ENCODE measurements at places on chromosomes 2 and 18.

DNA sequence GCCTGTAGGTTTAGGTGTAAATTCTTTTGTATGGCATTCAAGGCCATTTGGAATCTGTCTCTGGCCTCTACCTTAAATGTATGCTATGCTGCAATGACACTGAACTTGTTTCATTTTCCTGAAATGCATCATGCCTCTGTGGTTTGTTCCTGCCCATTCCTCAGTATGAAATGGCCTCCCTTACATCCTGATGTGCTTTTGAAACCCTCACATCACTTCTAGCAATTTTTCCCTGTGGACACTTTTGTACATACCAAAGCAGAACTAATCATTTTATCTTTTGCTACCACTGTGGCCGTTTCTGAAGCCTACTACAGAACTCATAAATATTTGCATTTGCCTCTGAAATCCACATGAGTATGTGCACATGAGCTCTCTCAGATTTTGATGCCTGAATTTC is 557.2 kb downstream of the ERBB4 start:
- DNase-seq = no peak

DNA sequence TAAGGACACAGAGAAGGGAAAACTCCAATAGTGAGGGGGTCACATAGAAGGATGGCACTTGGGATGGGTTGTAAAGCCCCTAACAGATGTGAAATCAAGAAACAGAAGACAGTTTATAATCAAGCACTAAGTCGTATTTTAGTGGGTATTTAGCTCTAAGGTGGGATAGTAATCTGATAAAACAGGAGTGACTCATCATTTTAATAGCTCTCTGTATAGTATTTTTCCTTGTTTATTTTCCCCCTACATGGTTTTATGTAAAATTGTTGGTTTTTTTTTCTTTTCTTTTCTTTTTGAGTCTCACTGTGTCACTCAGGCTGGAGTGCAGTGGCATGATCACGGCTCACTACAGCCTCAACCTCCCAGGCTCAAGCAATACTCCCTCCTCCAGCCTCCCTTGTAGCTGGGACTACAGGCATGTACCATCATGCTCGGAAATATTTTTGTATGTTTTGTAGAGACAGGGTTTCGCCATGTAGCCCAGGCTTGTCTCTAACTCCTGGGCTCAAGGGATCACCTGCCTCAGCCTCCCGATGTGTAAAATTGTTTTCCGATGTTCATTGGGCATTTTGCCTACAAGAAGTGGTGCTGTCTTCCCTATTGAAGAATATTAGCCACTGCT is 142.6 kb upstream of the SERPINE2 start:
- no peak for DNase-seq

DNA sequence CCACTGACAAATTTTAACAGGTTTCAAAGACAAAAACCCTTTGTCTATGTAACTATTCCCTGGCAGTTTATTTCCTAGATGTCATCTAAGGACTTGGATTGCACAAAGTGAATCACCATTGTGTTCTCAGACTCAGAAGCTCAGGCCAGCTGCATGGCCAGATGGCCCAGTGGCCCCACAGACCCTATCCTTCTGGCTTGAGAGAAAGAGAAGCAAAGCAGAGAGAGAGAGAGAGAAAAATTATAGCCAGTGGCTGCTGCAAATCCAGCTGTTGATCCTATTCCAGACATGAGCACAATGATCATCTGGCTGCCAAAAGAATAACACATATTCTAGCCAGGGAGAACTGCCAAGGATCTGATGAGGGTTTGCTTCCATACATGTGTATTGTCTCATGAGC is 25.8 kb downstream of the CTLA4 start:
- DNase-seq = no peak

DNA sequence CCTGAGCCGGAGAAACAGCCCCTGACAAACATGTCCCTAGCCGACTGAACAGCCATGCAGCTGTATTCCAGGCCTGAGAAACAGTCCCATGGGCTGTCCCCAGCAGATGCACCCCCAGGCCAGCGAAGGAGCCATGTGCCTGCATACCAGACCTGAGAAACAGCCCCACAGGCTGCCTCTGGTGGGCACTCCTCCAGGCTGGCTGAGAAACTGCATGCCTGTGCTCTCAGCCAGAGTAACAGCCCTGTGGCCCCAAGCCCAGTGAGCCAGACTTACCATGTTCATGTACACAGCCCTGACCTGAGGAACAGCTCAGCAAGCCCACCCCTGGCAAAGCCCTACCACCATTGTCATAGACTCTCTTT is 24.8 kb downstream of the BOLL start:
- DNase-seq = no peak

GRCh38 chr2:166485558-166486178 is 8.4 kb downstream of the SCN7A start:
- DNase-seq = no peak

DNA sequence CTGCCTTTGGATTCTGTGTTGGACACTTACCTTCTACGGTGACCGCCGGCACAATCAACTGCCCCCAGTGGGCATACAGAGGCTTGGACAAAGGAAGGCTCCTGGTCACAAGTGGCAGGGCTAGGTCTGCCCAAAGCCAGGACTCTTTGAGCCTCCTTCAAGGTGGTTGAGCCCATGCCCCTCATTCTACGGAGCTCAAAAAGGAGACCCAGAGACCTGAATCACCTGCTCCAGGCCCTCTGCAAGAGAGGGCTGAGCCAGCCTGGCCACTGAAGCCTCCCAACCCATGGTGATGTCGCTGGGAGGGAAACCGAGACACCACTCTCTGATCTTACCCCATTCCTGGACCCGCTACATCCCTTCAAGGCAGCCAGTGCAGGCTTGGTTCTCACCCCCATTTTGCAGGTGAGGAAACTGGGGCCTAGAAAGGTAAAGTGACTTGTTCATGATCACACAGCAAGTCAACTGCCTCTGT is 87.9 kb downstream of the INHBB start:
- no peak for DNase-seq

DNA sequence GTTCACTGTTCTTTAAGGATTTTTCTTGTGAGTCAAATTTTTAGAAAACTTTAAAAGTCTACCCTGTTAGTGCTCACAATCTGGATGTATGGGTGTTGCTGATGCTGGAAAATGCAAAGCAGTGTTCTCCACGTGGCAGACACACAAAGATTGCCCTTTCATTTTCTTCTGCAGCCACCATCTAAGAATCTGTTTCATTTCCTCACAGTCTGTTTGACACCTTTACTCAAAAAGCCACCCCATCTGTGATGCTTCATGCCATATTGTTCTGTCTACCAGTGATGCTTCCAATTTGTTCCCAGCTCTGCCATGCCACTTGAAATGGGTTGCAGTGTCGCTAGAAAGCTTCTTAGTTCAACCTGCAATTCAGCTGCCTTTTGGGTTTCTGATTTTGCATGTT is 464.2 kb upstream of the UBE2E3 start:
- DNase-seq = no peak

GRCh38 chr18:64132871-64133270 is 16.0 kb downstream of the LINC00305 start:
- DNase-seq = no peak

DNA sequence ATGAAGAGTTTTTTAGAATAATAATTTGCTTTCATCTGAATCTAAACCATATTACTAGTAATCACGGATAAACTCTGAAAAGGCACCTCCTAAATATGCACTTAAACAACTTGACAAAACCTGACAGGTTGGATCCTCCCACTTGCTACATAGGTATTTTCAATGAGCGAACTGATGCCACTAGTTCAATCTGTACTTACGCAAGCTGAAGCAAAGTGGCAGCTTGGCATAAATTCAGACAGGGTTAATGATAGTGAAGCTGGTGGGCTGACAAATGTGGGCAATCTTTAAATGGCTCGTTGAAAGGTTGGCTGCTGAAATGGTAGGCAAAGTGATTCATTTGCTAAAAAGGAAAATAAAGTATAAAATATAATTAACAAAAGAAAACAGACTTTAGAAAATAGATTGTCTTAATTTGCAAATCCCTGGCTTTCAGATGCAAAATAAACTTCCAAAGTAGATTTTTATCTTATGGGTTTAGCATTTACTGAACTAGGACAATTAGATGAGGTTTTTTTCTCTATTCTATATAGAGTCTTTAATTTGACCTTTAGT is 1713.5 kb upstream of the SLC39A10 start:
- no peak for DNase-seq

- no peak for DNase-seq
These were observed 46.3 kb downstream of the QPCT start for GRCh38 chr2:37390777-37391176.

DNA sequence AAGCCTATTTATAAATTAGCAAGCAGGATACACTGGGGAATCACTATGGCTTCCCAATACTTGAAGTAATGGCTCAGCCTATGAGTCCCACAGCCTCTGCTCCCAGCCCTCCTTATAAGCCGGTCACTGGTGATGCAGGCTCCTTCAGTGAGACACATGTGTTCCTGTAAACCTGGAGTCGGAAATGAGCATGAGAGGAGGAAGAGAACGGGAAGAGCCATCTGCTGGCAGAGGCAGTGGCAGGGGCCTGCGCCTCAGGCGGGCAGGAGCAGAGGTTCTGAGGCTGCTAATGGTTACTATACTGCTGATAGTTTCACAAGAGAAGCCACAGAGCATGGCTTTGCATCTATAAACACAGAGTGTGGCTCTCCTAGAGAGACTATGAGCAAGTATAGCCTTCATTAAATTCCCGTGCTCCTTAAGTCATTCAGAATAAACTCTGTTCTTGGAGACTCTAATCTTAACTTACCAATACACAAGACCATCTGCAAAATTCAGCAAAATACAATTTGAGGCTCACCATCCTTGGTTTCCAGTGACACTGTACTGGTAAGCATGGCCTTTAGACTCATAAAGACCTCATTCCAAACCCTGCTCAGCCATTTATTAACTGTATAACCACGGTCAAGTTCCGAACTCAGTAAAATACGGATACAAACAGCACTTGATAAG is 63.3 kb downstream of the FBXO15 start:
- no peak for DNase-seq

DNA sequence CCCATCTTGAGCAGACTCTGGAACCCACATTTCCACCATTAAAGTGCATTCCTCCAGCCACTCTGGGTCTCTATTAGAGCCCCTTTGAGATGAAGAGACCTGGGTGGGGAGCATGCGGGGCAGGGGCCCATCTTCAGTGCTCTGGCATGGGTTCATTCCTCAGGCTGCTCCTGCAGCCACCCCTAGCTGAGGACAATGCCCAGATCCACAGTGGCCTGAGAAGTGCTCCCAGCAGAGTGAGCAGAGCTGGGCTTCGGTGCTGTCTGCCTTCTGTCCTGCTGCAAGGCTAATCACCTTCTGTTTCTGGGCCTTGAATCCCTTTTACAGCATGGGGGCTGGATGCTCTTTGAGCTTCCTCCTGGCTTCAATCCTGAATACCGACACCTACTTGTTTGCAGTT is 169.8 kb downstream of the TRIM43 start:
- DNase-seq = no peak

GRCh38 chr2:37773371-37774130 is 102.1 kb upstream of the CDC42EP3 start:
- DNase-seq = no peak
